Spleen (tissue), 13 donors: ENCODE measurements at places on chromosomes 11 and 22. TPM values are rescaled to one million over a fixed set of nuclear protein-coding genes. Genes with fewer than 3 reads are reported as not detected.

- H3K36me3 ChIP-seq = no peaks in the 10 kb centered on the region
- peak; percentile 59 for DNase-seq
- H3K27ac ChIP-seq = no peak overlapping the region
- no peaks in the 10 kb centered on the region for H3K27me3 ChIP-seq
Measured at GRCh38 chr22:27650572-27650971, 151.0 kb downstream of the MN1 start.

GRCh38 chr22:29741926-29742325, 22.1 kb downstream of the CABP7 start:
- no peak overlapping the region for H3K27ac ChIP-seq
- no peak for DNase-seq
- H3K4me3 ChIP-seq = no peak overlapping the region
- no peaks in the 10 kb centered on the region for H3K4me1 ChIP-seq
- peaks cover 98% of the 10 kb centered on the region for H3K36me3 ChIP-seq
- no peaks in the 10 kb centered on the region for H3K27me3 ChIP-seq

MUC6 gene
- polyA plus RNA-seq = 0.11 TPM

- H3K36me3 ChIP-seq = peaks cover 9% of the 10 kb centered on the region
- no peaks in the 10 kb centered on the region for H3K27me3 ChIP-seq
- H3K4me3 ChIP-seq = no peak overlapping the region
- no peak for DNase-seq
- H3K27ac ChIP-seq = peak overlapping the region; percentile 91
Measured at GRCh38 chr22:19110646-19111045, 11.6 kb downstream of the DGCR2 start.

DNA sequence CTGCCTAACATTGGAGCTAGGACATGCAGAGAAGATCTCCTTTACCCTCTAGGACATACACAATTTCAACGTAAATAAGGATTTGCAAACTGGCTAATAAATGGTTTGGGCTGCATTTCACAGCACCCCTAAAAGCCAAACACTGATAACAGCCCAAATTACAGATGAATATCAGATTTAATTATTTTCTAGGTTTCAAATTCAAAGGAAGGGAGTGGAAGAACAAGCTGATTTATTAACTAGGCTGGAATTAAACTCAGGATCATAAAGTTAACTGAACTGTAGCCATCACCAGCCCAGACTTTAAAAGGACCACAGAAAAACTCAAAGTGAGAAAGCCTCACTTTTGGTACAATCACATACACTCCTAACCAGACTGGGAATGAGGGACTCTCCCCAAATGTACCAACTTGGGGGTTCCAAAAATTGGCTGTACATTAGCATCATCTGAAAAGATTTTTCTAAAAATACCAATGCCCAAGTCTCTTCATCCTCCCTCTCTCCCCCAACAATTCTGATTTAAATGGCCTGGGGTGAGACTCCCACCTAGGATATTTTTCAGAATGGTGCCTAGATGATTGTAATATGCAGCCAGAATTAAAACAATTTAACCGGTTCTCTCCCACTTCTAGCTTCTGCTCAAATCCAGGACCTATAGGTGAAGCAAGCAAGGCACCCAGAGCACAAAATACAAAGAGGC, 43.5 kb downstream of the SYTL2 start:
- no peak overlapping the region for H3K4me3 ChIP-seq
- no peaks in the 10 kb centered on the region for H3K4me1 ChIP-seq
- H3K27ac ChIP-seq = peak overlapping the region; percentile 11
- H3K36me3 ChIP-seq = no peaks in the 10 kb centered on the region

- no peak overlapping the region for H3K27ac ChIP-seq
- peaks cover 1% of the 10 kb centered on the region for H3K4me1 ChIP-seq
Measured at GRCh38 chr11:2453436-2453835, 8.6 kb downstream of the KCNQ1 start.

PTGDR2 gene
- 0.14 TPM for polyA plus RNA-seq

DBX1 gene
- polyA plus RNA-seq = not detected

DNA sequence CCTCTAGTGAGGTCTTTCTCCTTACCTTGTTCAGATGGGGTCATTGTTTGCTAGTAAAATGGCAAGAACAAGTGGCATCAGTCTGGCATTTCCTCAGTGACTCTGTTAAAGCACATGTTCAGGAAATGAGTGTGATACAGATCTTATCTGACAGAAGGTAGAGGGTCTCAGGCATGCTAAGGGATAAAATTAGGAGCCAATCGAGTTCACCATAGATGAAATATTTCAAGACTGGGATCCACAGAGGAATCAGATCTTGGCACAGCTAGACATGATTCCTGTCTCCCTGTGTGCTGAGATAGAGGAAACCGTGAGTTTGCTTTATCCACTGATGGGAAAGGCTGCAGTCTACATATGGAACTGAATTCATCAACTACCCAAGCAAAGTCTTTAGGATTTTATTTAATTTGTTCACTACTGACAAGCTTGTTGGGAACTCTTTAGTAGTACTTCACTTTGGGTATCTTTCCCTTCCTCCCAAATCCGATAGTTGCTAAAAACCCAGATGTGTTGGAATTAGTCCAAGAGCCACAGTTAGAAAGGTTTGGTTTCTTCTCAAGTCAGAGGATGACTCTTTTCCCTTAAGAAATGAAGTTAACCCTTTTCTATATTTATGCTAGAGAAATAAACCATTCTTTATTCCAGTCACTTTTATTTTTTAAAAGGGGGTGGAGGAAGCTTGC, 18.4 kb downstream of the FAM118B start:
- DNase-seq = no peak
- H3K4me1 ChIP-seq = no peaks in the 10 kb centered on the region
- no peak overlapping the region for H3K27ac ChIP-seq
- H3K4me3 ChIP-seq = no peak overlapping the region
- peaks cover 5% of the 10 kb centered on the region for H3K36me3 ChIP-seq
- H3K27me3 ChIP-seq = no peaks in the 10 kb centered on the region

MUC5AC gene
- under 0.01 TPM for polyA plus RNA-seq

DNA sequence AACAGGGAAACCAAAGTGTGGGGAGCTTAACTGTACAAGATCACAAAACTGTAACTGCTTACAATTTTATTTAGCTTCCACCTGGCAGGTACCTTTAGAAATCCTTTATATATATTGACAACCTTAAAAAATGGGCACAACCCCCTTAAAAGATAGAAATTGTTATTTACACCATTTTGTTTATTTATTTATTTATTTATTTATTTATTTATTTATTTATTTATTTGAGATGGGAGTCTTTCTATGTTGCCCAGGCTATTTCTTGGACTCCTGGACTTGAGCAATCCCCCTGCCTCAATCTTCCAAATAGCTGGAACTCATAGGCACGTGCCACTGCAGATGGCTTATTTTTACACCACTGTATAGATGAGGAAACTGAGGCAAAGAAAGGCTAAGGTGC, 74.5 kb downstream of the INSC start:
- H3K4me1 ChIP-seq = no peaks in the 10 kb centered on the region
- H3K36me3 ChIP-seq = no peaks in the 10 kb centered on the region
- no peak overlapping the region for H3K4me3 ChIP-seq
- no peak for DNase-seq
- no peaks in the 10 kb centered on the region for H3K27me3 ChIP-seq

DNA sequence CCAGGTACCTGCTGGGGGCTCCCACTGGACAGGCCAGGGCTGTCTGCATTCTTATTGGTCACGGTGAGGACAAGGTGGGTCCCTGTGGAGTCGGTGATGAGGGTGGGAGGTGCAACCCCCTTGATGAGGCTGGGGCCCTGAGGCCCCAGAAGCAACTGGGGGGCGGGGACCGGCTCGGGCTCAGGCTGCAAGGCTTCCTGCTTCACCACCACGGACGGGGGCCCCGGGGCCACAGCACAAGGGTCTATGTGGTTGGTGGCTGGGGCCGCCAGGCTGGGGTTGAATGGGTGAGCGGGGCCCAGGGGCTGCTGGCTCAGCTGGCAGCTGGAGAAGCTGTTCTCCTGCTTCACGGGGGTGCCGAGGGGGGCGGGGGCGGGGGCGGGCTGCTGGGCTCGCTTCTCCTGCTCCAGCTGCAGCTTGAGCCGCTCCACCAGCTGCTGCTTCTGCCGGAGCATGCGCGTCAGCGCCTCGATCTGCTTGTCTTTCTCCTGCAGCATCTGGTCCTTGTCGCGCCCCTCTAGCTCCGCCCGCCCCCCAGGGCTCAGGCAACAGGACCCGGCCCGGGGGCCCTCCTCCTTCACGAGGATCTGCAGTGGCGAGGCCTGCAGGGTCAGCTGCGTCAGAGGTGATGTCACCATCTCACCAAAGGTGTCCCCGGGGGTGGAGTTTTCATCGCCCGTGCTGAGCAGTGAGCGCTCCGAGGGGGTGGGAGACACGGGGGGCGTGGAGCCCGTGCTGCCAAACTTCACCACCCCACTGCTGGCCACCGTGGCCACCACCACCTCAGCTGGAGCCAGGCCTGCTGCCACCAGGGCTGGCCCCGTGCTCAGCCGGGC, 48.2 kb downstream of the SGSM3 start:
- DNase-seq = peak; percentile 84
- H3K4me3 ChIP-seq = no peak overlapping the region
- H3K36me3 ChIP-seq = peaks cover 100% of the 10 kb centered on the region
- peaks cover 19% of the 10 kb centered on the region for H3K4me1 ChIP-seq

- no peaks in the 10 kb centered on the region for H3K36me3 ChIP-seq
- no peak overlapping the region for H3K4me3 ChIP-seq
- H3K27ac ChIP-seq = no peak overlapping the region
Measured at GRCh38 chr11:86481399-86481798, 106.7 kb downstream of the CCDC81 start.

DNA sequence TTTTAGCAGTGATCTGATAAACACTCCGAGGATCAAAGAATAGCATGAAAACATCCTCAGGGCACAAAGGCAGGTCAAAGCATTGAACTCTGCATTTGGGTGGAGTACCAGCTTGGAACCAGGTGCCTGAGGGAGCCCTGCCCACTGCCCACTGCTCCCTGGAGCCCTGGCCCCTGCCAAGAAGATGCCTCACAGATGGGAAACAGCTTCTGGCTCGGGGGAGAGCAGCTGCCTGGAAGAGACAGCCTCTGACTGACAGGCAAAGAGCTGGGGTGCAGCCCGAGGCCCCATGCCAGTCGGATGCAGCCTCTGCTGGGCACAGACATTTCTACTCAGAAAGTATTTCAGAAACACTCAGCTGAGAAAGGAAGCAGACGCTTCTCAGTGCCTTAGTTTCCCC, 13.2 kb downstream of the LMO1 start:
- H3K4me3 ChIP-seq = no peak overlapping the region
- no peaks in the 10 kb centered on the region for H3K36me3 ChIP-seq
- no peak overlapping the region for H3K27ac ChIP-seq
- no peaks in the 10 kb centered on the region for H3K27me3 ChIP-seq
- no peaks in the 10 kb centered on the region for H3K4me1 ChIP-seq

DNA sequence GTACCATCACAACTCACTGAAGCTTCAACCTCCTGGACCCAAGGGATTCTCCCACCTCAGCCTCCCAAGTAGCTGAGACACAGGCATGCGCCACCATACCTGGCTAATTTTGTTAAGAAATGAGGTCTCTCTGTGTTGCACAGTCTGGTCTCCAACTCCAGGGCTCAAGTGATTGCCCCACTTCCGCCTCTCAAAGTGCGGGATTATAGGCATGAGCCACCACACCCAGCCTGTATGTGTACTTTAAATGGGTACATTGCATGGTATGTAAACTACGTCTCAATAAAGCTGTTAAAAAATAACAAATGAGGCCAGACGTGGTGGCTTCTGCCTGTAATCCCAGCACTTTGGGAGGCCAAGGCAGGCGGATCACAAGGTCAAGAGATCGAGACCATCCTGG, 36.2 kb upstream of the DDX6 start:
- no peaks in the 10 kb centered on the region for H3K36me3 ChIP-seq
- no peak for DNase-seq
- no peaks in the 10 kb centered on the region for H3K4me1 ChIP-seq
- no peak overlapping the region for H3K4me3 ChIP-seq

- H3K4me1 ChIP-seq = no peaks in the 10 kb centered on the region
- peaks cover 24% of the 10 kb centered on the region for H3K27me3 ChIP-seq
- H3K36me3 ChIP-seq = no peaks in the 10 kb centered on the region
- no peak overlapping the region for H3K4me3 ChIP-seq
- no peak overlapping the region for H3K27ac ChIP-seq
Measured at GRCh38 chr11:68666849-68667248, 17.5 kb upstream of the GAL start.

- H3K36me3 ChIP-seq = no peaks in the 10 kb centered on the region
- peak overlapping the region; percentile 53 for H3K27ac ChIP-seq
- H3K4me3 ChIP-seq = no peak overlapping the region
Measured at GRCh38 chr11:94077552-94078293, 50.9 kb upstream of the PANX1 start.

DNA sequence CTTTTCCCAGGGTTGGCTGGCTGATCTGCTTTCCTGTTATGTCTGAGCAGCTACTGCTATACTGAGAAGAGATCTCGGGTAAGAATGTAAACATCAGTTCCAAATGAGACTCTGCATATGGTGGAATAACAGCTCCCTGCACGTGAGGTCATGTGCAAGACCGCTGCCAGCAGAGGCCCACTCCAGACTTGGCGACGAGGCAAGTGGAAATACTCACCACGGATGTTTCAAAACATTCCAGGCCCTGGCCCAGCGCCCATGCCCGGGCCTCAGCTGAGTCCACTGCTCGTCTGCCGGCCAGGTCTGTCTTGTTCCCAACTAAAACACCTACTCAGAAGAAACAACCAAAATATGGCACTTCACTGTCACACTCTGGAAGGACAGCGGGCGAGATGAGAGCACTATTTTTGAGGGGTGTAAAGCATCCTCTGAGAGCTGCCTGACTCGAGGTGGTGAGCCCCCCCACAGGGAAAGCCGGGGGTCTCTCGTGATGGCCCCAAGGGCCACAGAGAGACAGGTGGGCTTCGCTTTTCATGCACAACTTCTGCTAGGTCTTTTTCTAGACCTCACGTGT, 13.1 kb downstream of the IFT27 start:
- no peak overlapping the region for H3K4me3 ChIP-seq
- no peaks in the 10 kb centered on the region for H3K4me1 ChIP-seq
- no peak overlapping the region for H3K27ac ChIP-seq
- DNase-seq = peak; percentile 43

GRCh38 chr11:119706887-119707286, 22.1 kb downstream of the NECTIN1 start:
- H3K4me3 ChIP-seq = no peak overlapping the region
- H3K27ac ChIP-seq = no peak overlapping the region
- peaks cover 36% of the 10 kb centered on the region for H3K4me1 ChIP-seq
- peaks cover 13% of the 10 kb centered on the region for H3K27me3 ChIP-seq
- no peaks in the 10 kb centered on the region for H3K36me3 ChIP-seq

DNA sequence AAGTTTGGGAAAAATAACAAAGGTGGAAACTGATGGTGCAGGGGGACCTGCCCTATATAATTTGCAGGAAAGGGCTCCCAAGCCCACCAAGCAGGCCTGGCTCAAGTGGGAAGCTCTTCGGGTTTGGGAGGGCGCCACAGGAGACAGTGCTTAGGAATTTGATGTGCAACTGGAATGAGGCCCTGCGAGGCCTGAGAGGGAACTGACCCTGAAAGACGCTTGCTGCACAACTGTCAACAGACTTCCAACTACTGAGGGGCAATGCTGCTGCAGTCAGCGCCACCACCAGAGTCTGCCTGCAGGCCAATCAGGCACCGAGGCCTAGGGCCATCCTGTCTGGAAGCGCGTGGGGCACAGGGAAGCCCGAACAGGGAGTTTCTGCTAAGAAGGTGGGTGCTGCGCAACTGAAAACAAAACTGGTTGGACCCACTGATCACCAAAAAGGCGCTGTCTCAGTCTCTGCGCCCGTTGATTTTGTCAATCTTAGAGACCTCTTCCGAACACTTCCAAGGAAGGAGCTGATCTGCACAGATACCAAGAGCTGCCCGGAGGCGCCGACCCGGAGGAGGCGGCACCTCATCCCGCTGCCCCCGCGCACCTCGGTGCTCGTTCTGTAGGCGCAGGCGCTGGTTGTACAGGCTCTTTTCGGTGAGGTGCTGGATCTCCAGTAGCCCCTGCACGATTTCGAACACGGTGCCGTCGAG, 667 bp downstream of the DGCR6L start:
- H3K36me3 ChIP-seq = no peaks in the 10 kb centered on the region
- no peaks in the 10 kb centered on the region for H3K27me3 ChIP-seq
- peak; percentile 56 for DNase-seq
- H3K27ac ChIP-seq = peak overlapping the region; percentile 91
- peaks cover 17% of the 10 kb centered on the region for H3K4me1 ChIP-seq
